ENCODE measurements at places on chromosomes 2 and 18. TPM values are rescaled to one million over a fixed set of nuclear protein-coding genes. Genes with fewer than 3 reads are reported as not detected.

GRCh38 chr2:143698888-143699570 lies 569.8 kb downstream of the ARHGAP15 start:
- no peak for DNase-seq

- DNase-seq: no peak
Observed at GRCh38 chr2:54455563-54456361, at the start of gene SPTBN1. TSS of gene SPTBN1 (plus strand) at chr2:54456327. CDS start at chr2:54526419, 70,092 bp downstream.

DNA sequence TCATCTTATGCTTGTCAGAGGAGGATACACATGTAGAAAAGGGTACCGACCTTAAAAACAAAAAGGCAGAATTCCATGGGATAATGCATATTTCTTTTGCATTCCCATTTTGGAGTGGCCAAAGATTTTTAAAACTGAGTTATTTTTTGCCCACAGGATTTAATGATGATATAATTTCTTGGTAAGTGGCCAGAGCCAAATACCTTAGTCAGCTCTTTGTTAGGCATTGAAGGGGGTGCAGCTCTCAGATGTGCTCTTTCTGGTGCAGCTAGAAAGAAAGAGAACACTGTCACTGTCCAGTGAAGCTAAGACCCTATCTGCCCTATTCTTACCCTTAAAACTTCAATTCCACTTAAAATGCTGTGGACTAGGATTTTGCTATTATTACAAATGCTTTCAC lies 10.8 kb downstream of the COQ10B start:
- DNase-seq: no peak

GRCh38 chr2:157087373-157088002 lies 170.0 kb upstream of the GALNT5 start:
- no peak for DNase-seq

GRCh38 chr18:42287047-42287446 lies 332.0 kb downstream of the PIK3C3 start:
- no peak for DNase-seq

GRCh38 chr18:76205906-76206305 lies 289.1 kb downstream of the ZNF516 start:
- no peak for DNase-seq

GRCh38 chr2:220279840-220280239 lies 652.4 kb downstream of the SLC4A3 start:
- DNase-seq: no peak

DNA sequence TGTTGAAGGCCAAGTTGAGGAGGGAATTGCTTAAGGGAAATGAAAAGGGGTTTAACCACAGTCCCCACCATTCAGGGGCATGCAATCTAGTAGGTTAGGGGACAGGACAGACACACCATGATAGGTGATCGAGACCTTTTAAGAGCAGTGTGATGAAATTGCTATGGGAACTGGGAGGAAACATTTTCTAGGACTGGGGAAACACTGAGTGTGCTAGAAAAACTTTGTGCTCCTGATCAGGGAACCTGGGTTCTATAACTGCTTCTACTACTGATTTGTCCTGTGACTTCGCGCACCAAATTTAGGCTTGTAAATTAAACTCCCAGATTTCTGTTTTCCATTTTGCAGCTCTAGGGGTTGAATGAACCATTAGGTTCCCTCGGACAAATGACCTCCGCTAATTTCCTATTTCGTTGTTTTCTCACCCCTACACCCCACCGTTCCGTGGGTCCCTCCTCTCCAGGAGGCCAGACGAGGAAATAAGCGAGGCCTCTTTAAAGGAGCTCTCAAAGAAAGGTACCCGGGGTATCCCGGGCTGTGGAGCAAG lies 371 bp upstream of the LCLAT1 start:
- DNase-seq: no peak

DNA sequence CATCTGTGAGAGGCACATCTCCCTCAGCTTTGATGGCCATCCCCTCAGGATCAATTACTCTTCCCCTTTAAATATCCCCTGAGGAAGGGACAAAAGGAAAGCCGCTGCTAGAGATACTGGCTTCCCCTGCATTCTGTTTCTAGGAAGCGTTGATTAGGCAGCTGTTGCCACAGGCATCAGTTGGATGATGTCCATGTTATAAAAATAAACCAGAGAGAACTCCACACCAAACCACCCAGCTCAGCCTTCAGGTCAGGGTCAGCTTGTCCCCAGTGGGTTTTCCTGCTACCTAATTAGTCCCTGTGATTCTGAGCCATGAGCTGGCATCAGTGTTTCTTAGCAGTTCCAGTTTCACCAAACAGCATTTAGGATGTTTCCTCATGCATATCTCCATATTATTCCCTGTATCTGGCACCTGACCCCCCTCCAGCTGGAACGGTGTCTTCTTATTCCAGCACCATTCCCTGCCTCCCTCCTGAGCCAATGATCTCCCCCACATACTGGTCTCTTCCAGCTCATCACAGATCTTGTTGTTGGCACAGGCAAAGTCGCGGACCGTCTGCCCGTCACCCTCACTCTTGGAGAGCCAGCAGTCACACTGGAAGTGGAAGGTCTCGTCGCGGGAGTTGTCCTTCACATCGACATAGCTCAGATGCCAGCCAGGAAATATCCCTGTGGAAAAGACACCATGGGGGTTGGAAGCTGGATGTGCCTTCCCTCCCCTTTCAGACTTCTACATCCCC lies 168.4 kb downstream of the LOXHD1 start:
- no peak for DNase-seq

DNA sequence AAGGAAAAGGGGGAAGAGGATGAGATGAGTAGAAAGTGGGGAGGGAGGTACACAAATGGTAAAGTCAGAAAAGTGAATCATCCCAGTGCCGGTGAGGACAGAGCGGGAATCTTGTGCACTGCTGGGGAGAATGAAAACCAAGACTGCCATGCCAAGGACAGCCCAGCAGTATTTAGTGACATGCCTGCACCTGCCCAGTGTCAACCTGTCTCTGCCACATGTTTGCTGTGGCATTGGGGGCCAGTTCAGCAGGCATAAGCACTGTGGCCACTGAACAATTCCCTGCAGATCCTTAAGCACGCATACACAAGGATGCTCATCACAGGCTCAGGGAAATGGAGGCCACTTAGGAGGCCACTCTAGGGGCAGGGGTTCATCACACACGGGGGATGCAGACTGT lies 5.2 kb upstream of the KCNK3 start:
- no peak for DNase-seq

DNA sequence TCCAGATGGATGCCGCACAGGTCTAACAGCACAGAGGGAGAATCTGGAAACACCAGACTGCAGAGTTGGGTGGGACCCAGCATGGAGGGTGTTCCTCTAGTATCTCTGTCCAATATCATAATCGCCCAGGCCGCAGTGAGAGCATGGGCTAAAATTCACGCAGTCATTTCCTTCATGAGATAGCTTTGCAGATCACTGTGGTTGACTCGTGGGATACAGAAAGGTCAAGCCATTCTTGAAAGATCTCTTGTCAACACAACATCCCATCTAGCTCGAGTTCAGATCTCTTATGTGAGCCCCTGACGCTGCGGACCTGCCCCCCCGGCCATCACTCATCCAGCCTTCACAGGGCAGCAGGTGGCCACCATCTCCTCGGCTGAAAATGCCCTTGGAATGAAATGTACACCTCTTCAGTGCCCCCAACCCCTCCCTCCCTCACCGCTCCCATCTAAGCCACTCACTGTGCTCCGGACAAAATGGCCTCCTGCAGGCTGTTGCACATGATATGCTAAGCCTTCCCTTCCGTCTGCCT lies 45.9 kb downstream of the FOSL2 start:
- DNase-seq: no peak

- no peak for DNase-seq
Observed at GRCh38 chr2:55729136-55729685, 35.6 kb upstream of the PNPT1 start.

- DNase-seq: no peak
Observed at GRCh38 chr2:25115902-25116301, 52.5 kb downstream of the POMC start.

GRCh38 chr2:46213906-46214305 lies 83.3 kb upstream of the EPAS1 start:
- DNase-seq: no peak

GRCh38 chr18:43882358-43883055 lies 605.2 kb upstream of the SYT4 start:
- no peak for DNase-seq

DNA sequence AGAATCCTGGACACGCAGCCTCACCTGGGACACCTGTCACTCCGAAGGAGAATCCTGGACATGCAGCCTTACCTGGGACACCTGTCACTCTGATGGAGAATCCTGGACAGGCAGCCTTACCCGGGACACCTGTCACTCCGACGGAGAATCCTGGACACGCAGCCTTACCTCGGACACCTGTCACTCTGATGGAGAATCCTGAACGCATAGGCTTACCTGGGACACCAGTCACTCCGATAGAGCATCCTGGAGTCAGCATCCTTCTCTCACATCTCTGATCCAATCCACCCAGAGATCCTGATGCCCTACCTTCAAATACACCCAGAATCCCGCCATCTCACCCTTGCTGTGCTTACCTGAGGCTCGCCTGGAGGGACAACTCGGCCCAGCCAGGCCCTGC lies 154.9 kb downstream of the NDUFA10 start:
- DNase-seq: no peak

DNA sequence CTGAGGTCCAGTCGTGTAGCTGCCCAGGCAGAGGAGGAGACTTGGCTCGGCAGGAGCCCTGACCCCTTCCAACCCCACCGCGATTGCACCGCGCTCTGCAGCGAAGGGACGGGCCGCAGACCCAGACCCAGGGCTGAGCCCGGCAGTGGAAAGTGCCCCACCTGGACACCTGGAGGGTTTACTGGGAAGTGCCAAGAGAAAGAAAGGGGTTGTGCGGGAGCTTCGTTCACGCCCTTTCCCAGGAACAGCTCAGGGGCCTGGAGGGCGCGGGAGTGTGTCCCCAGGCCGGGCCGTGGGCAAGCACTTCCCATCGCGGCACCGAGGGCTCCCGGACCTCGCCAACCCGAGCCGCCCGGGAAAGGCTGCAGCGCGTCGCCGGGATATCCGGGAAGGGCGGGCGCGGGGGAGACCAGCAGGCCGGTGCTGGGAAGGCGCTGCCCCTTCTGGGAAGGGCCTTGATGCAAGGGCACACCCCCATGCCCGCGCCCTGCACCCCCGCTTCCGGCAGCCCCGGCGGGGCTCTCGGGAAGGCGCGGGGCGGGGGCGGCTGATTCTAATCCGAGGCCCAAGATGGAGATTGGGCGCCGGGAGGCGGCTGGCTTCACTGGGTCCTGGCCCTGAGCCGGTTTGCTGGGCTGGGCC lies 36.1 kb upstream of the MRPL33 start:
- peak; percentile 87 for DNase-seq

GRCh38 chr2:221088506-221088905 lies 483.6 kb downstream of the EPHA4 start:
- no peak for DNase-seq

- DNase-seq: no peak
Observed at GRCh38 chr2:223970343-223971128, 13.3 kb downstream of the MRPL44 start.

Gene ASPRV1
- total RNA-seq: 0.84 TPM

Gene ZSWIM2
- total RNA-seq: not detected

Gene NYAP2
- total RNA-seq: not detected

Gene APCDD1
- not detected for total RNA-seq

Gene MALL
- not detected for total RNA-seq

Gene AQP12A
- total RNA-seq: not detected

Gene CHRNA1
- total RNA-seq: not detected
